ENCODE measurements at places on chromosomes 7 and 10. TPM values are rescaled to one million over a fixed set of nuclear protein-coding genes. Genes with fewer than 3 reads are reported as not detected.

The GPC2 gene
- 0.72 TPM for total RNA-seq

The ACSL5 gene
- total RNA-seq = 1.4 TPM

The CFAP46 gene
- total RNA-seq = not detected

The WNT2 gene
- total RNA-seq = not detected

The OLAH gene
- not detected for total RNA-seq

Data from A375 (cell line).